SJCRH30 (cell line): ENCODE measurements at places on chromosomes 2 and 18. TPM values are rescaled to one million over a fixed set of nuclear protein-coding genes. Genes with fewer than 3 reads are reported as not detected.

The FLACC1 gene
- total RNA-seq: 0.55 and 0.71 TPM in 2 replicates

The LYPD1 gene
- 0.04 TPM in 1 of 2 replicates, not detected in the other for total RNA-seq

The SERPINB13 gene
- total RNA-seq: not detected in 2 replicates

The SOX11 gene
- 18.8 and 19.8 TPM in 2 replicates for total RNA-seq

The FAHD2B gene
- 4.8 and 5.9 TPM in 2 replicates for total RNA-seq

The NCKAP1 gene
- 108 and 118 TPM in 2 replicates for total RNA-seq

The PLB1 gene
- total RNA-seq: 0.61 and 0.79 TPM in 2 replicates

The TMEM163 gene
- 0.04 TPM in 1 of 2 replicates, not detected in the other for total RNA-seq

The AKAIN1 gene
- total RNA-seq: not detected in 2 replicates

The ALPG gene
- not detected in 2 replicates for total RNA-seq

DNA sequence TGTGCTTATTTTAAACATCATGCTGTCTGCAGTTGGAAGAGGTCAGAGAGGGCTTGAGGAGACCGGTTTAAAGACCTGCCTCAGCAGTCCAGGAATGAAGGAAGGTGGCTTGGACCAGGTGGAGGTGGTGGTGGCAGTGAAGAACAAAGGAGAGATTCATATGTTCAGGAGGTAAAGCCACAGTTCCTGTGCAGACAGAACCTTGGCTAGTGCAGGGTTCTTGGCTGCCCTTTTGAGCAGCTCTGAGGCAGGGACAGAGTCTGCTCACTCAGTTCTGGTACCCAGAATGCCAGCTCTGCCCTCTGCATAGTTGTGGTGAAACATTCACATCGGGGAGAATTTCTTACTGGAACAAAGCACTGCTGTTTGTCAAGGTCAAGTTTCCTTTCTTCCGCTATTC, 669.7 kb upstream of the HS6ST1 start:
- no peaks in the 10 kb centered on the region for H3K27me3 ChIP-seq
- no peaks in the 10 kb centered on the region for H3K36me3 ChIP-seq
- no peak overlapping the region for H3K27ac ChIP-seq

DNA sequence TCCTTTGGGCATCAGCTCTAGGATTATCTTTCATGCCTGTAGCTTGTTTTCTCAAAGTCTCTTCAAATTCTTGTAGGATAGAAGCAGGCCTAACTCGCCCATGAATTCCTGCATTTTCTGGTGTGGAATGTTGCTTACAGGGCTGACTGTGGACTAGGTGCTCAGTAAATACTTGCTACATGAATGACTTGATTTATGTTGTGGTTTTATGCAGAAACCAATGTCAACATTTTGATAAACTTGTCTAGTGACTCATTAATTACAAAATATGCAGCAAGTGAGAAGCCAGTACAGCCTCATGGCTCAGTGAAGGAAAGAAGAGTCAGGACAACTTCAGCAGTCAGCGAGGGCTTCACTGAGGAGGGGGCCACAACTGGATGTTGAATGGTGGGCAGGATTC, 110.6 kb upstream of the SIX2 start:
- no peak overlapping the region for H3K4me3 ChIP-seq
- no peak for DNase-seq
- no peaks in the 10 kb centered on the region for H3K36me3 ChIP-seq
- H3K27me3 ChIP-seq: no peaks in the 10 kb centered on the region
- peaks cover 23% of the 10 kb centered on the region for H3K4me1 ChIP-seq

DNA sequence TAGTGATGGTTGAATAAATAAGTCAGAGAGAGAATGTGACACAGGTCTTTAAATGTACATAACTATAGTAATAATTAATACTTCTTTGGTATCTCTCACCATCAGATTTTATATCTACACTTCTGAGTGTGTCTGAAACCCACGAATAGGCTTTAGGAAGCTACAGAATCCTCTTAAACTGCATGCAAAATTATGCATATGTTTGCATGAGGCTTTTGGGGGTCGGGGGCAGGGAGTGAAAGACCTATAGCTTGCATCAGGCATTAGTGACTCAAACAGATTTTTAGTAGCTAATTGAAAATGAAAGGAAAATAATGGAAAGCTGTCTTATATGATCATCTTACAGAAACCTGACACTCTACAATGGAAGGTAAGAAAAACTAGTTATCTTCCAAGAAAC, 14.9 kb downstream of the LRPPRC start:
- peaks cover 90% of the 10 kb centered on the region for H3K36me3 ChIP-seq
- H3K27ac ChIP-seq: no peak overlapping the region
- H3K27me3 ChIP-seq: no peaks in the 10 kb centered on the region
- DNase-seq: no peak

- no peak for DNase-seq
- no peak overlapping the region for H3K4me3 ChIP-seq
- H3K4me1 ChIP-seq: no peaks in the 10 kb centered on the region
- no peaks in the 10 kb centered on the region for H3K27me3 ChIP-seq
- no peaks in the 10 kb centered on the region for H3K36me3 ChIP-seq
- H3K27ac ChIP-seq: no peak overlapping the region
Observed at GRCh38 chr2:13942111-13942510, 690.4 kb upstream of the LRATD1 start.

DNA sequence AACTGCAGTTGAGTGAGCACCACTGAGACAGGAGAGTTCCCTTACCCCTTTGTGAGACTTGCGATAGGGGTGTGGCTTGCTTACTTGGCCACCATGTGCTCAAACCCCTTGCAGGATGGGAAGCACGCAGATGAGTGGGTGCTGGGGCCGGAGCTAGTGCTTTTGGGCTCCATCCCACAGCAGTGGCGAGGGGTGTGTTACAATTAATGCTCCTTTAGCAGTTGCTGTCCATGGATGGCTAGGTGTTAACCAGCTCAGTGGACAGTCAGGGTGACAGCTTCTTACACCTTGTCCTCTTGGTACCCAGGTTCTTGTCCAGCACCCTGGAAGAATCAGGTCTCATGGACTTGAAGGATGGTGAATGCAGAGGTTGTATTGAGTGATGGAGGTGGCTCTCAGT, 103.9 kb downstream of the SH3RF3 start:
- H3K27ac ChIP-seq: no peak overlapping the region
- no peaks in the 10 kb centered on the region for H3K27me3 ChIP-seq
- no peaks in the 10 kb centered on the region for H3K36me3 ChIP-seq
- no peaks in the 10 kb centered on the region for H3K4me1 ChIP-seq
- no peak overlapping the region for H3K4me3 ChIP-seq

DNA sequence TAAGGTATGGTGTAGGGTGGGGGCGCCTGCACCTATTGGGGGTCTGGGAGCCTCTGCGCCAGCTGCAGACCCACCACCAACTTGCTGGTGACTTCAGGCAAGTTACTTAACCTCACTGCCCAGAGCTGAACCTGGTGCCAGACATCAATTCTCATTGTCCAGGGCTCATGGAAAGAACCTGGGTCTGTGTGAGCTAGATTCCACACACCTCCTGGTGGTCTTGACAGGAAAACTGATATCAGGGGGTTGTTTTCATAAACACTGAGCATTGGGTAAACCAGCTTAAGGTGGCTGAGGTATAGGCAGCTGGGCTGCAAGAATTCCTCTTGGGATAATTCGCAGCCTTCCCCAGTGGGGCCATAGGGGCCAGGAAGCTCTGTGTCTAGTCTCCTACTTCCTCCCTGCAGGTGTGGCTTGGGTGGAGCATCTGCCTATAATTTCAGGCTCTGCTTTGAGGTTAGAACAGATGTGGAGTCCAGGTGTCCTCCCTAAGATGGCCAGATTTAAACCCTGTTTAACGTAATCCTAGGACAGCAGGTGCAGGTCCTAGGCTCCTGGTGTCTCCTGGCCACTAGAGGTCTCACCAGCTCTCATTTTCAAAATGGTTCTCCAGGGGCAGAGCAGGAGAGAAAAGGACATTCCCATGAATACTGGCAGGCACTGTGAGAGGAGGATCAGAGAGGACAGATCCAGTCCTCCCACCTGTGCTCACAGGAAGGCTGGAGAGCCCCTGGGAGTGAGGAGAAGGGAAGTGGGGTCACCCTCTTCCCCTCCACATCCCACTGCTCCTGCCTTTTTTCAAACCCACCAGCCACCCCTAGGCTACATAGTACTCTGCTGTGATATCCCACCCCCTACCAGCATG, 100.4 kb upstream of the SMAD2 start:
- H3K4me3 ChIP-seq: no peak overlapping the region
- H3K36me3 ChIP-seq: no peaks in the 10 kb centered on the region
- no peaks in the 10 kb centered on the region for H3K4me1 ChIP-seq
- H3K27ac ChIP-seq: no peak overlapping the region

DNA sequence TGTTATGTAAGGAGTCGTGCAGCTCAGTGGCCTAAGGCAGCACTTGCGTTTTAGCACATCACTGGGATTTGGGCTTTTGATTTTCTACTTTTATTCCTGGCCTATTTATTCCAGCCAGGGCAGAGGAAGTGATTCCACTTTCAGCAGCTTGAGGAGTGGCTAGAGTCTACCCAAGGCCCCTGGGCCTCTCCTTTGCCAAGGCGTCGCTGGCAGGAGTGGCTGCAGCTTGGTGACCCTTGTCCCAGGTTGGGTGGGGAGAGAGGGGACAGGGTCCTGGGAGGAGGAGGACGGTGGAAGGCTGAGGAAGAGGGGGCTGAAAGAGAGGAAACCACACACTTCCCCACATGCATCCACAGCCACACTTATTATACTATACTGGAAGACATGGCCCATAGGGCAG, 94.1 kb upstream of the SMAD7 start:
- no peaks in the 10 kb centered on the region for H3K4me1 ChIP-seq
- H3K27ac ChIP-seq: no peak overlapping the region
- H3K4me3 ChIP-seq: no peak overlapping the region
- H3K36me3 ChIP-seq: no peaks in the 10 kb centered on the region

- H3K4me1 ChIP-seq: no peaks in the 10 kb centered on the region
- no peaks in the 10 kb centered on the region for H3K27me3 ChIP-seq
- H3K4me3 ChIP-seq: no peak overlapping the region
- no peaks in the 10 kb centered on the region for H3K36me3 ChIP-seq
Observed at GRCh38 chr18:1292167-1292566, 387.5 kb downstream of the ADCYAP1 start.
